ENCODE measurements at places on chromosomes 2 and 18.

- no peak for DNase-seq
Measured at GRCh38 chr18:48084858-48085257, 154.4 kb upstream of the SMAD2 start.

GRCh38 chr2:121245120-121245820 lies 39.7 kb downstream of the TFCP2L1 start:
- no peak for DNase-seq

- no peak for DNase-seq
Measured at GRCh38 chr2:157480182-157480961, 36.5 kb upstream of the CYTIP start.

DNA sequence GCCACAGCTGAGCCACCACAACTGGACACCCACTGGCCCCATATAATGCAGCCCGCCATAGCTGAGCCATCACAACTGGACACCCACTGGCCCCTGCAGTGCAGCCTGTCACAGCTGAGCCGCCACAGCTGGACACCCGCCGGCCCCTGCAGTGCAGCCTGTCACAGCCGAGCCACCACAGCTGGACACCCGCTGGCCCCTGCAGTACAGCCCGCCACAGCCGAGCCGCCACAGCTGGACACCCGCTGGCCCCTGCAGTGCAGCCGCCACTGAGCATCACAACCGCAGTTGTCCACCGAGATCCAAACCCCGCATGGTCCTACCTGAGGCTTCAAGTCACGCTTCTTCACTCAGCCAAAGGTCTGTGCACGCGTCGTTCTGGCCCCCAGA lies 134.2 kb downstream of the PXDN start:
- DNase-seq, result no peak

GRCh38 chr2:129717560-129718130 lies 261.8 kb upstream of the RAB6C start:
- no peak for DNase-seq

GRCh38 chr18:80234398-80234797 lies 12.9 kb downstream of the PARD6G start:
- DNase-seq, result no peak

- DNase-seq, result no peak
Measured at GRCh38 chr18:74457725-74458421, 765 bp upstream of the DIPK1C start.

DNA sequence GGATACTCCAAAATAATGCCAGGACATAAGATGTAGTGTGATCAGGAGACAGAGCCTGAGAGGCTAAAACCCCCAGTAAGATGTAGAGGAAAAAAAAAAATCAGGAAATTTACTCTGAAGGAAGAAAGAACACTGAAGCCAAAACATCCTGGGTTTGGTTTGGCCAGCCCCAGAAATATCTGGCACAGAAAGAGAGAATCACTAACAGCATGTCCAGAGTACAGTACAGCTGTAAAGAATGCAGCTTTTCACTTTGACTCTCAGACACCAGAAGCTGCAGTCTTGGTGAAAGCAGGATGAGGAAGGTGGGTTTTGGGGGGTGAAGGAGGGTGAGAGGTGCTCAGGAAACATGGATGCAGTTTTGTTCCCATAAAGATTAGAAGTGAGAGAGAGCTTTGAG lies 1577.7 kb upstream of the ACVR2A start:
- DNase-seq, result no peak

Data from CD4-positive, alpha-beta T cell (primary cell).